NCI-H1092 treated with DMSO at 0.1 percent for 48 hours (cell line): ENCODE measurements at places on chromosomes 11 and 22.

DNA sequence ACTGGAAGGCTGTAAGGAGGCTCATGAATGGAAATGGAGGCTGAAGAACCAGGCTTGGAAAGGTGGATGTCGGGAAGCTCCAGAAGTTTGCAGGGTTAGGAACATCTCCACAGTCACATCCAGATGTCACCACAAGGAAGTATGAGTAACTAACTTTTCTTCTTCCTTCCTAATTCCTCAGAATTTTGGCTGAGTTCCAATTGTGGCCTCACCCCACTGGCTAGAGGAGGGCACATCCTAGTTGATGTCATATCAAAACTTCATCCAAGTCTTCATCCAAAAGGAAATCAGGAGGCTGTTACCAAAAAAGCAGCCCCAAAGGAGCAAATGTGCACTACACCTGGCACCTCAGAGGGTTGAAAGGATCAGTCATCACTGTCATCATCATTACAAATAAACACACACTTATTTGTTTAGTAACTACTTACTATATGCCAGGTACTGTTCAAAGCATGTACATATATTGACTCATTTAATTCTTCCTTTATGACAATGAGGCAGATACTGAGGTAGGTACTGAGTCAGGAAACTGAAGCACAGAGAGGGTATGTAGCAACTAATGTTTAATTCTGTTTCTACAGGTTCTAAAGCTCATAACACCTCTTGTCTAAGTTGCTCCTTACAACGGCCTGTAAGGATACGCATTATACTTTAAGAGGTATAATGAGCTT is 7.3 kb upstream of the PTPN5 start:
- no peak for DNase-seq

DNA sequence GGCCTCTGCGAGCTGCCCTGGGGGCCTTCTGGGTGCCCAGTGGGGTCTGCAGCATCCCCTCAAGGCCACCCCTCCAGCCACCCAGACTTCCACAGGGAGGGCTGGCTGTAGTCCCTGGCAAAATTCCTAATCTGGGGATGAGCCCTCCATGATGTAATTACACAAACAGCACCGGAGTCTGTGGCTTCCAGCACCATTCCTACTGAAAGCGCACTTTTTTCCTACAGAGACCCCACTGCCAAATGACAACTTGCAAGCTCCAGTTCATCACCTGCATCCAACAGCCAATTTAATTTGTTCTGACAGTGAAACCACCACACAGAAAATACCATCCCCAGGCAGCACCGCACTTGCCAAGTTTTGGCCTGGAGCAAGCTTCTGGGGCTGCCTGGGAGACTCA is 70.4 kb downstream of the TRMU start:
- DNase-seq: no peak

DNA sequence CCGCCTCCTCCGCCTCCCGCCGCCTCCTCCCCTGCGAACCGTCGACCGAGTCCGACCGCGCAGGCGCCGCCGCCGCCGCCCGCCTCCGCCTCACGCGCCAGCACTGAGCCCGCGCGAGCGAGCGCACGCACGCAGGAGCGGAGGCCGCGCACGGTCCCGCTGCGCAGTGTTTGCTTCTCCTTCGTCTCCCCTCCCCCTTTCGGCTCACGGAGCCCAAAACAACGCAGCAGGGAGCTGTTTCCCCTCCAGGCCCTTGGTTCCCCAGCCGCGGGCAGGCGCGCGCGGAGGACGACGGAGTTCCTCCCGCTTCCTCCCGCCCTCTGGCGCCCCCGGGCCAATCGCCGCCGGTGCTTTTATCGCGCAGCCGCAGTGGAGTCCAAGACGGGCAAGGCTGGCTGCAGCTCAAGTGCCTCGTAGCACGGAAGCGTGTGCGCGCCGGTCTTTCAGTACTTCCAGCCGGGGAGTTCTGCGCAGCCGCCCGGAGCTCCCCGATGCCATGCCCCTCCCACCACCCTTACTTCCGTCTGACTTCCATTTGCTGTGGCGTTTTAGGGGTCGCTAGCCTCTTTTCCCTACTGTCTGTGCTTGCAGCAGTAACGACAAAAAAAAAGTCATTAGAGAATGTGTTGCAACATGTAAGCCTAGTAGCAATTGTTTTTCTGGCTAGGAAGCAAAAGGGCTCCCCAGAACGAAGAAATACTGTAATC is at the start of gene HNRNPUL2:
TSS of gene HNRNPUL2 (minus strand) at position 293 of the 707 bp plus-strand sequence. CDS start 301 bp downstream, outside the sequence.
- peak; percentile 100 for DNase-seq

DNA sequence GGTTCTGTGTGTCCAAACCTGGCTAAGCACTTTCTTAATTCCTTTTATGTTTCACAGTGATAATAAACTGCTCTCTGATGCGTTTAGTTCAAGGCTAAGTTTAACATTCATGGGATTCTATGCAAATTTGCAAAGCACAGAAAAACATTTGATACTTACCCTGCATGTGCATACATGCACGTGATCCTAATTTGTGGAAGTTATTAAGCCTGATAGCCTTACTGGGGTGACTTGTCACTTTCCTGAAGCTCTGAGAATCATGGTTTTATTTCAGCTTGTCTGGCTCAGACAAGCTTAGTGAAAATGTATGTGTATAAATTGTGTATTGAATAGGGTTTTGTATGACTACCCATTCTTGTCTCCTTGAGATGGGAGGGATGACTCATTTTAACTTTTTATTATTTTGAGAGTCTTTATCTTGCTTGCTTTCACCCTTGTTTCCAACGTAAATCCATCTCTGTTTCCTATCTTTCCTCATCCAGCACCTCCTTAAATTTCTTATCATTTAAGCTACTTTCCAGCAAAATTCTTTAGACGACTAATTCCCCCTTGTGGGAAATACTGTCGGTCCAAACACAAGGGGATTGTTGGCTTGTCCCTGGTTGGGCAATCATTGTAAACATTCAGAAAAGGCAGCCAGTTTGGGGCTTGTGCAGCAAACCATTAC is 167.1 kb downstream of the C11orf91 start:
- no peak for DNase-seq

DNA sequence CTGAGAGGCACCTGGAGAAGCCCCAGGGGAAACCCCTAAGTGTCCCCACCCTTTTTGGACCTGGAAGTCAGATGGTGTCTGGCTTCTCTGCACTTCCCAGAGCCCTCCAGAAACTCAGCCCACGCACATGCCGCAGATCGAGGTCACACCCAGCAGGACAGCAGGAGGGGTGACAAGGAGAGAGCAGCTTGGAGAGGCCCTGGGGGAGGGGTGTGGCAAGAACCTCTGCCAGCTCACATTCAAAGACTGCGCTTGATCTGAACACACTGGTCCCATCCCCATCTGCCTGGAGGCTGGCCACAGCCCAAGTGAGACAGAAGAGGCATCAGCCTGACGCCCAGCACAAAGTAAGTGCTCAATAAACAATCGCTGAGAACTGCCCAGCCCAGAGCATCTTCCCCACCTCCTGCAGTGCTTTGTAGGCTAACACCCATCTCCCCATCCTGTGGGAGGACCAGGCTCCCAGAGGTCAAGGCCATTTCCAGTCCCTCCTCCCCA is 21.4 kb downstream of the TMPRSS6 start:
- DNase-seq: peak; percentile 9

GRCh38 chr11:69984457-69985261 is 93.5 kb upstream of the ANO1 start:
- no peak for DNase-seq

GRCh38 chr11:10042699-10043098 is 251.3 kb downstream of the SBF2 start:
- DNase-seq: no peak

GRCh38 chr11:75993126-75993525 is 178.1 kb downstream of the UVRAG start:
- no peak for DNase-seq

GRCh38 chr11:132464003-132464342 is 1068.3 kb downstream of the OPCML start:
- no peak for DNase-seq

- DNase-seq: peak; percentile 89
These were observed 28.5 kb downstream of the GLB1L2 start for GRCh38 chr11:134360050-134360835.

DNA sequence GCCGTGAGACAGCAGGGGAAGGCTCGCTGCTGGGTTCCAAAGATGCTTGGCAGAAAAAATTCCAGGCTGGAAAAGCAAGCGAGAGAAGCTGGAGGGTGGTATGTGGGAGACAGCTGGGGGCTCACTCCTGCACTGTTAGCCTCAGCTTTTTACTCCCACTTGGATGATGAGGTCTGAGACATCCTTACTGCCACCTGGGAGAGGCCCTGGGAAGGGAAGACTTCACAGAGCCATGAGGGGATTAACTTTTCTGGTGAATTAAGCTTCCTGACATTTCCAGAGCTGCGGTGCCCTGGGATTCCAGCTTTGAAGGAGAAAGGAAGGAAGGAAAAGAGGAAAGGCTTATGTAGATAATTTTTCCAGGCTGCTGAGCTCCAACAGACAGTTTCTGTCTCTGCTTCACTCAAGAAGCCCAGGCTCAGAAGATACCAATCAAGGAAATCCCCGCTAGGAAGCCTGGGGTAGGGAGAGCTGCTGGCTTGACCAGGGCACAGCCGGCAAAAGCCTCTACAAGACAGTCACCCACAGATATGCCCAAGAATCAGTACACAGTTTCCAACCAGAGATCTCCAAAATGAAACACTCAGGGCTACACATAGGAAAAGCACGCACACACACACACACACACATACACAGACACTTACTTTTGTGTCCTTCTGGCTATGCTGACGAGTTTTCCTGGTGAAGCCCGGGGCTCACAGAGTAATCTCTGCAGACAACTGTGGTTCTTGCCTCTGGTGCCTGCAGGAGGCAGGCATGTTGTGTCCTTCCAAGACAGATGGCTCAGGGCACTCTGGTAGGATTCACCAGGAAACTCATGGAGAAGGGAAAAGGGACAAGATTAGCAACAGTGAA is 907 bp downstream of the MCHR1 start:
- DNase-seq: no peak

GRCh38 chr11:122264121-122264520 is 148.1 kb upstream of the BLID start:
- DNase-seq: no peak

DNA sequence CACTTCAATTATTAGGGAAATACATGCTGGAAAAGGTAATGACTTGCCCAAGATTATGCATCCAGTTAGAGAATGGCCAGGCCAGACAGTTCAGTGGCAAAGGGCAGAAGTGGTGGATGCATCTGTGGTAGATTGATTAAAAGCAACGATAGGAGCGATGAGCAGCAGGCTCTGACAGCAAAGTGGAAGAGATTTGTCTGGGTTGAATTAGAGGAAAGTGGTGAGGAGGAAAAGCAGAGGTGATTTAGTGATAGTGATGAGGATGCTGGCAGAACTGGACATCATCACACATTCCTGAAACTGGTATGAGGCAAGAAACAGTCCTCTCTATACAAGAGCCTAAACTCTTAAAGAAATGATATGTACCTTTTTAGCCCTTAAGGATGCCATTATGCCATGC is 12.5 kb downstream of the HSD17B12 start:
- DNase-seq: no peak

- DNase-seq: peak; percentile 87
These were observed 49.5 kb downstream of the OR4D9 start for GRCh38 chr11:59560702-59561473.

GRCh38 chr11:14359501-14360031 is 583 bp upstream of the RRAS2 start:
- DNase-seq: no peak

- no peak for DNase-seq
These were observed 91.7 kb downstream of the MED15 start for GRCh38 chr22:20599117-20599516.

DNA sequence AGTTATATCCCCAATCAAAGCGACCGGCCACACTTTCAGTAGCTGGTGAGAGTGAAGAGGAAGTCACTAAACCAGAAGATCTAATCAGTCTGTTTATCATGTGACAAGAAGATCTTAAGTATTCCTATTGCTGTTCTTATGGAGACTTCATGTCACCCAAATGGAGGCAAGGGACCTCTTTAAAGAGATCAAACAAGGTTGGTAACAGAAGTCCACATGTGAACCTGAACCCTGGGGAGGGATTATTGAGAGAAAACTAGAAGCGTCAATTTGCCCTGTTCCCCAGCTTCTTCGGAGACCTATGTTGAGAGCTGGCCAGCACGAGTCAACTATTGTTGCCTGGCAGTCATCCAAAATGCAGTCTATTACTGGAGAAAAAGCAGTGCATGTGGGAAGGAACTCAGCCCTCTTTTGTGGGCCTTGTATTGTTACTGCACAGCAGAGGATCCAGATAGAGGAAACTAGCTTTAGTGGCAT is 76.9 kb upstream of the CTSC start:
- peak; percentile 58 for DNase-seq

DNA sequence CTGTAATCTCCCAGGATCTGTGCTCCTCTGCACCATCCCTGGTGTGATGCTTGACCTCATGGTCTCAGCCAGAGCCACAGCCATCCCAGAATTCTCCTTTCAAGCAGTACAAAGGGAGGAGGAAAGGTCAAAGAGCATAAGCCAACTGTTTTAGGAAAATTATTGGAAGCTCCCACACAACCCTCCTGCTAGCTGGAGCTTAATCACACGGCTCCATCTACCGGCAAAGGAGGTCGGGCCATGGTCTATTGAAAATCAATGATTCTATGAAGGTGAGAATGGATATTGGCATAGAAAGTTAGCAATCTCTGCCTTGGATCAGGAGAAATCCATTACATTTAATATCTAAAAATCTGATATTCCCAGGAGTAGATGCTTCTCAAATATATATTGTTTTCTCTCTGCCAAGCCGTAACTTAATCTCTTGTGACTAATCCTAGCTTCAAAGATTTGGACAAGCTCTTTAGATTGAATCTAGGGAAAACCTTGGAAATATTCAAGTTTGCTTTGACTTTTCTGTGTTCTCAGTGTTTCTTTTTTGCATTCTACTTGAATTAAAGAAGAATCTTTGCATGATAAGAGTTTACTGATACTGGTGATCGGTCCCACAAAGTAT is 259.6 kb downstream of the NTM start:
- no peak for DNase-seq

GRCh38 chr11:1630271-1630670 is 696 bp downstream of the KRTAP5-5 start:
- DNase-seq: no peak

DNA sequence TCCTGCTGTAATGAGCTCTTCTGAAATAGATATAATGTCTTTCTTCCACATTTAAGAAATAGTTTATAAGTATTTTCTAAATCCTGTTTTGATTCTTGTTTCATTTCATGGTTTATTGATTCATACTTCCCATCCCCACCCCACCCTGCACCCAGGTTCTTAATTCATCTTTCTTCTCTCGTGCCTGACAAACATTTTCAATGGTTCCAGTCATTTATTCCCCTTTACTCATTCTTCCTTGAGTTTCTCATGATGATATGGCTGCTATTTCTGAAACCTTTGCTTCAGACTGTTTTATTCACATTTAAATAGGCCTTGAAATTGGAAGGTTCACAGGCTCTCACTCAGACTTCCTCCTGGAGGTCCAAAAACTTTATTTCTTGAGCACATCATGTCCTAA is 142.9 kb downstream of the SPON1 start:
- no peak for DNase-seq

DNA sequence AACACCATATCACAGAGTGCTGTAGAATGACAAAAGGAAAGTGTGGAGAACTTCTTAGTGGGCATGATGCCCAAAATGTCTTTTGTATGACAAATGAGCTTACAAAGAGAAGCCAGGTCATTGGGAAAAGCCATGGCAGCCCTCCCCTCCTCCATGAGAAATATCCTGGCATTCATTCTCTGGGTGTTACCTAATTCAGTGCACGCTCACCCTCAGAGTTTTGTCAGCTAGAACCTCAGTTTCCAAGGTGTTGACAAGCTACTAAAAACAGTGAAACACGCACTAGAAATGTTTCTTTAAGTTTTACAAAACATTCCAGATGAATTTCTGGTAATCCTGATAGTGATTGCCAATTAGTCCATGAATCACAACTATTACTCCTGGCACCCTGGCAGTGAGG is 105.4 kb upstream of the FSHB start:
- no peak for DNase-seq

- DNase-seq: no peak
These were observed 39.3 kb downstream of the AMBRA1 start for GRCh38 chr11:46554213-46555147.
